ENCODE measurements at places on chromosomes 12 and 14.
A peak's percentile ranks its signal among the peaks of the same experiment; 100 is the strongest.

GRCh38 chr14:94840467-94840866, 70.6 kb upstream of the GSC start:
- no peak for DNase-seq

GRCh38 chr14:100654814-100655740, 67.9 kb upstream of the BEGAIN start:
- peak; percentile 42 for DNase-seq

DNA sequence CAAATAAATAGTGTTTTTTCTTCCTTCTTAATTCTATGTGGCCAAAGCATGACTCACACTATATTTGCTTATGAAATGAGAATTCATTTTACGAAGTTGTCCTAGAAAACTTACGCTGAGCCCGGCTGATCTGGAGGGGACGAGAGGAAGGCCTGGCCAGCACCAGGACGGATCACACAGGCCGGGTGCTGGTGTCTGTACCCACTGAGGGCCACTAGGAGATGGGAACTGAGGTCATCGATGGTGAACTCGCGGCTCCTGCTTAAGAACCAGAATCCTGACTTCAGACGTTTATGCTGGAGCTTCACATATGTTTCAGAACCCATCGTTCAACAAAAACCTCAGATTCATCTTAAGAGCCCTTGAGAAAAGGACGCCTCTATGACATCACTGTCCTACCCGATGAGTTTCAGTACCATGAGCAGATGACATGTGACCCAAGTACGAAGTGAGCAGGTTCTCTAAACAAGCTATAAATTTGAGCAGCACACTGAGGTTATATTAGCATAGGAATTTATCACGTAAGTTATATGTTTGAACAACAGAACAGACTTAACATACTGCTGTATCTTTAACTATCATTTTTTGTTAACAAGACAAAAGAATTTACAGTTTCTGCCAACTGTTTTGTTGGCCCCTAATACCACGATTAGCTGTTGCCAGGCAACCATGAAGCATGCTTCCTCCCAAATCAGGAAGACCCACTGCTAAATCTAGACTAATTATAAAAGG, 111.9 kb downstream of the FOXN3 start:
- DNase-seq: no peak

DNA sequence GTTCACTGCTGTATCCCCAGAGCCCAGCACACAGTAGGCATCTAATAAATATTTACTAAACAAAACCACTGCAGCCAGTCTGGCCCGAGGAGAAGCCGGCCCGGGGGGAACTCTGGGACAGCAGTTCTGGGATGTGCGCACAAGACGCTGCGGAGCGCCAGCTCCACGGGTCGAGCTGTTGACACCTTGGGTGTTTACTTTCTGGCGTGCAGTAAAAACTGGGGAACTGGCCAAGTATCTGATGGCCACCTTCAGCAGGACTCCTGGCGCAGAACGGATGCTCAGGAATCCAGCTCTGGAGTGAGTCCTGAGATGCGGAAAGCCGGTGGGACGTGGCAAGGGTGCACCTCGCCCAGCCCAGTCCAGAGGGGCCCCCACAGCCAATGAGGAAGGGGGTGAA, 65.6 kb downstream of the NCOR2 start:
- DNase-seq: no peak

DNA sequence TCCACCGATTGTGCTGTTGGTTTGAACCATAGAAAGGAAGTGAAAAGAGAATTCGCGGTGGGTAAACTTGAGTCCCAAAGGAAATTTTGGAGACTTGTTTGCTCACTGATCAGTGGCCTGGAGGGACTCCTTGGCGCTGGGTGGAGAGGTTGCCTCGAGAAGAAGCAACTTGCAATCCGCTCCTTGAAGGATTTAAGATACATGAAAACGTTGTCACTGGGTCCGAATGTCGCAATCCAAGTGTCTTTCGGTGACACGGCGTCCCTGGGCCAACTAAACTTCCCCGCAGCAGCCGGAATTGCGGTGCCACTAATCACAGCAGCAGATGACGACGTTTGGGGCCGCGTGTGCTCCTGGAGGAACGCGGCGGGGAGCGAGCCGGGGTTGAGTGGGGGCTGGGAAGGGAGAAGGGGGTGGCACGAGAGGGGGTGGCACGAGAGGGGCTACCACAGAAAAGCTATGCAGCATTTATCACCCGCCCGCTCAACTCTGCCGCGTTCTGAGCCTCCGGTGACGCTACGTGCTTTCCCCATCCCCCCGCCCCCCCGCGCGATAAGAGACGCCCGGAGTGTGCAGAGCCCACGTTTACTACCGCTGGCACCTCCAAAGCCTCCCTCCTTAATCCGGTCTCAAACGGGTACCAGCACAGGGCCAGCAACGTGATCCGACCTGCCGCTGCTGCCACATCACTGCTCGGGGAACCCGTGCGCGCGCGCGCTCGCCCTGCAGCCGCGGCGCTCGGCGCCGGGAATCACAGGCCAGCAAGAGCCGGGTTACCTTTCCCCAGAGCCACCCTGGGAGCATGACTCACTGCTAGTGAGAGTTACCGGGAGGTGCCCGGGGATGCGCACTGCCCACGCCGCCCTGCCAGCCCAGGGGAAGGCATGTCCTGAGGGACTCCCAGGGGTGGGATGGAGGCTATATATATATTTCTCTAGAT, 833 bp upstream of the BHLHE41 start:
- DNase-seq: peak; percentile 34

GRCh38 chr12:39505023-39505422, 62.1 kb upstream of the KIF21A start:
- DNase-seq: no peak

DNA sequence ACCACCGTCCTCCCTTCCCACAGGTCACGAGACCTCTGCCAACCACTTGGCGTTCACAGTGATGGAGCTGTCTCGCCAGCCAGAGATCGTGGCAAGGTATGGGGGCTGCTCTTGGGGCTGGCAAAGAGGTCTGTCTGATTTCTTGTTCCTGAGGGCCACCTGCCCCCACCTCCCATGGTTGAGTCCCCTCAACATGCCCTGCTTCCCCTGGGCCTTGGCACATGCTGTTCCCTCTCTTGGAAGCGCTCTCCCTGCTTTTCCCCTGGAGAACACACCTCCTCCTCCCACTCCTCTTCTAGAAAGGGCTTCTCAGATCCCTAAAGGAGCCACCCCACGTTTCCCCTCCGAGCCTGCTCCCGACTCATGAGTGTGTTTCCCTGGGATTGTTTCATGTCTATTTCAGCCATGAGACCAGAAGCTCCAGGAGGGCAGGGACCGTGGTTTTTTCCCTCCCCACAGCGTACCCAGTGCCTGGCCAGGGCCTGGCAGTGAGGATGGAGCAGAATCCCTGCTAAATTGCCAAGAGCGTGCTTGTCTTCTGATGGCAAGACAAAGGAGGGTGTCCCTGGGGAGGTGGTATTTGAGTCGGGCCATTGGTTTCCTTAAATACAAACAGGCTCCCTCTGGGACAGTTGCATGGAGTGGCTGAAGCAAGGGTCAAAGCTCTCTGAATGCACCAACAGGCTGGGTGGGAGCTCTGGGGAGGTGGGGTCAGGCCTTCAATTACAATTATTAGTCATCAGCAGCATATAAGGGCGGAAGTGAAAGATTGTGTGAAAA, 34.1 kb downstream of the CYP46A1 start:
- DNase-seq: no peak

- no peak for DNase-seq
These were observed 76.9 kb upstream of the OTX2 start for GRCh38 chr14:56887216-56887615.

GRCh38 chr14:34680806-34681479, 33.5 kb downstream of the CFL2 start:
- DNase-seq: no peak

- peak; percentile 93 for DNase-seq
These were observed at the start of gene FBXO21 for GRCh38 chr12:117190210-117190781. Gene FBXO21, minus strand, starts transcription at chr12:117190470. Its CDS starts 14 bp downstream, at chr12:117190456.

- no peak for DNase-seq
These were observed 610.6 kb upstream of the TBX3 start for GRCh38 chr12:115294453-115295133.

DNA sequence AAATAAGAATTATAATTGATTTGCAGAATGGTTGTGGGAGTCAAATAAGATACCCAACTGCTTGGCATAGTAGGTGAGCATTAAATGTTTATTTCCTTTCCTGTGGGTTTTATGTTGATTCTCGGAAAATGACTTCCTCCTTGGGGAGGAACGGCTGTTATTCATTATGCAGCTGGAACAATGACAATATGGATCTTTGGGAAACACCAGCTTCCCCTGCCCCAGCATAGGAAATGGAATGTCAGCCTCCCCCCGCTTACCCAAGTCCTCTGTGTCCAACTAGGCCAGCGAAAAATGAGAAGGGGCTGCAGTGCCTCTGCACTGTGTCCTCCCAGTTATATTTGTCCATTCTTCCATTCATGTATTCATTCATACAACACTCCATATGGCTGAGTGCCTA, 11.7 kb upstream of the CCDC177 start:
- DNase-seq: no peak

- DNase-seq: no peak
These were observed 1043.8 kb upstream of the FBXO33 start for GRCh38 chr14:40476005-40476404.

- DNase-seq: no peak
These were observed 59.7 kb downstream of the APOBEC1 start for GRCh38 chr12:7605900-7606465.

- peak; percentile 23 for DNase-seq
These were observed 5.8 kb upstream of the TBPL2 start for GRCh38 chr14:55446127-55446736.

DNA sequence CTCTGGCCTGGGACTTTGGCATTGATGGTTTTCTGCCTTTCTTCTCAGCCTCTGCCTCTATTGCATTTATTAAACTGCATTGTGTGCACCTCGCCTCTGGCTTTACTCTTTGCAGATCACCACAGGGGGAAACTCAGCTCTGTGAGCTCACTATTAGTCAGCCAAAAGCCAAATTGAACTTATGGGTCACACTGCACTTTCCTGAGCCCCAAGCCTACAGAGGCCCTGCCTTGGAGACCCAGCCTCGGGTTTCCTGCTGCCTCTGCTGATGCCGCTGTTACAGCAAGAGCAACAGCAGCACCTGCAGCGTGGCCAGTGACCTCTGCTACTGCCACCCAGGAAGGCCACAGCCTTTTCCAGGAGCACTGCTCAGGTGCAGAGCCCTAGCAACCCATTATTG, 122.5 kb downstream of the DAD1 start:
- DNase-seq: no peak

DNA sequence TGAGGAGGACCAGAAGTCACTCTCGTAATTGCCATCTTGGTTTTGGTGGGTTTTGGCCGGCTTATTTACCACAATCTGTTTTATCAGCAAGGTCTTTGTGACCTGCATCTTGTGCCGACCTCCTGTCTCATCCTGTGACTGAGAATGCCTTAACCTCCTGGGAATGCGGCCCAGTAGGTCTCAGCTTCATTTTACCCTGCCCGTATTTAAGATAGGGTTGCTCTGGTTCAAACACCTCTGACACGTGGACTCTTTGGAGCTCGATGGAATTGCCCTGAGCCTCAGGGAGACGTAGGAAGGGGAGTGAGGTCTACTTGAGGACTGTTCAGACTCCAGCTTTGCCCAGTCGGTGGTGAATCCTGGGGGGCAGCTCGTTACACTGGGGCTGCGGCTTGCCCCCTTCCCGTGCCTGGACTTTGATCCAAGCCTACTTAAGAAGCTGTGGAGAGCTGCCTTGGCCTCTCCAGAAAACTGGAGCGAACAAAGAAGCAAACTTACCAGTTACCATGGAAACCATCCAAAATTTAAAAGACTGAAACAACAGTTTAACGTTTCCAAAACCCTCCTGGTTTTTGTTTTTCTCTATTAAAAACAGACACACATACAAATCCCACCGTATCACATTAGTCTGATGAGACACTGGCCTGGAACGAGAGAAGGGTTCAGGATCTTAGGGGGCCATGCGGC, 28.0 kb downstream of the CALM1 start:
- no peak for DNase-seq

GRCh38 chr14:53953828-53954550, 2.6 kb downstream of the BMP4 start:
- DNase-seq: no peak

- DNase-seq: no peak
These were observed 52.3 kb downstream of the TSPAN9 start for GRCh38 chr12:3129301-3130056.

GRCh38 chr12:117279606-117280005, 81.8 kb downstream of the NOS1 start:
- no peak for DNase-seq

DNA sequence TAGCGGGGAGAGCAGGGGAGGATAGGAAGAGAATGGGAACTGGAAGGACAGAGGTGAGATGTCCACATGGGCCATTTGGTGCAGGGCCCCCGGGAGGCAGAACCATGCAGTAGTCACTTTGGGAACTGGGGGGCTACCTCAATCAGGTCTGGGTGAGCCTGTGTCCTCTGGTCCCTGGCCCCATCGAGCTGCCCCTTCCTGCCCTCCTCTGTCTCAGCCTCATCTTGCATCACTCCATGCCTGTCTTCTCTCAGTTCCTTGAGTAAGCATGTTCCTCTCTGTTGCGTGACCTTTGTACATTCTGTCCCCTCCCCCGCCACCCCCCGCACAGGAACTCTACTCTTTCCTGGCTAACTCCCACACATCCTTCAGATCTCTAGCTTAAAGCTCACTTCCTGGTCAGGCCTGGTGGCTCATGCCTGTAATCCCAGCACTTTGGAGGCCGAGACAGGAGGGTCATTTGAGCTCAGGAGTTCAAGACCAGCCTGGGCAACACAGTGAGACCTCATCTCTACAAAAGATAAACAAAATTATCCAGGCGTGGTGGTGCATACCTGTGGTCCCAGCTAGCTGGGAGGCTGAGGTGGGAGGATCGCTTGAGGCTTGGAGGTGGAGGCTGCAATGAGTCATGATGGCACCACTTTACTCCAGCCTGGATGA, 23.2 kb downstream of the FOS start:
- DNase-seq: no peak

DNA sequence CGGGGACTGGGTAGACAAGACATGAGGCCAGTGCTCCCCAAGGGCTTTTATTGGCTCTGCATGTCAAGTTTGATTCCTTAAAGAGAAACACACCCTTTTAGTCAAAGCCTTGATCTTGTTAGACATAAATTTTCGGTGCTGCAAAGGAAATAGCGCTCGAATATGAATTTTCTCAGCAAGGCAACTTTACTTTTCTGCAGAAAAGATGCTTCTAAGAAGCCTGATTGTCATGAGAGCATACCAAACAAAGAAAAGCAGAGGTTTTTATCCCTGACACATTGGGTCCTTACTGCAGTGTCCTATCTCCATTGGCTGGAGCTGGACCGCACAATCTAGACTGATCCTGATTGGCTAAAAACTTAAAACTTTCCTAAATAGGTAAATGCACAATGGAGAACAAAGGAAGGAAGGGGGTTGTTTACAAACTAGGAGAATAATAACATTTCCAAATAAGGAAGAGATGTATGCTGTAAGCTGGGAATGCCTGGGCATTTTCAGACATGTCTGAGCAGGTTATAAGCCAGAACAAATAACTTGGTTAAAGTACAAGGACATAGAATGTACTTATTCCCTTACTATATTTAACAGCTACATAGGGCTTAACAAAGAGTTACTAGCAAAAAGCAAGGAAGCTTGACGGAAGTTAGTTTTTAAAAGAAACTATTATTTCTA, 17.2 kb downstream of the TXNRD1 start:
- DNase-seq: no peak

- no peak for DNase-seq
These were observed 80.2 kb upstream of the KRR1 start for GRCh38 chr12:75591628-75592027.

Data from stimulated activated CD4-positive, alpha-beta T cell treated with anti-CD3 and anti-CD28 coated beads, Interleukin-12 subunit alpha, Interleukin-12 subunit beta, amount 100 ng/mL, for 4 hours (primary cell).